Purkinje cell (primary cell): ENCODE measurements at places on chromosomes 11 and 22. TPM values are rescaled to one million over a fixed set of nuclear protein-coding genes. Genes with fewer than 3 reads are reported as not detected.

The KRTAP5-11 gene
- polyA plus RNA-seq, result 0.81 and 2.2 TPM in 2 replicates

The CFAP300 gene
- 1.7 and 8.3 TPM in 2 replicates for polyA plus RNA-seq

The OR51E2 gene
- polyA plus RNA-seq, result not detected in 2 replicates

The SPTBN2 gene
- 73.2 and 78.9 TPM in 2 replicates for polyA plus RNA-seq

The OR2AT4 gene
- not detected in 2 replicates for polyA plus RNA-seq

The THRSP gene
- not detected in 2 replicates for polyA plus RNA-seq

The PIH1D2 gene
- 7.2 and 8.9 TPM in 2 replicates for polyA plus RNA-seq

The CRYBB2 gene
- 0.63 and 0.83 TPM in 2 replicates for polyA plus RNA-seq

The TCF20 gene
- 3.1 and 4.0 TPM in 2 replicates for polyA plus RNA-seq

The ST14 gene
- polyA plus RNA-seq, result not detected in 2 replicates

The SLC35E4 gene
- polyA plus RNA-seq, result 3.1 and 3.6 TPM in 2 replicates

The ARFGAP3 gene
- 36.6 and 48.8 TPM in 2 replicates for polyA plus RNA-seq

The SIPA1 gene
- not detected in 2 replicates for polyA plus RNA-seq

The PTPMT1 gene
- polyA plus RNA-seq, result 30.4 and 60.4 TPM in 2 replicates
